ELF-1 (cell line): ENCODE measurements at places on chromosomes 4 and X.
A peak's percentile ranks its signal among the peaks of the same experiment; 100 is the strongest.

DNA sequence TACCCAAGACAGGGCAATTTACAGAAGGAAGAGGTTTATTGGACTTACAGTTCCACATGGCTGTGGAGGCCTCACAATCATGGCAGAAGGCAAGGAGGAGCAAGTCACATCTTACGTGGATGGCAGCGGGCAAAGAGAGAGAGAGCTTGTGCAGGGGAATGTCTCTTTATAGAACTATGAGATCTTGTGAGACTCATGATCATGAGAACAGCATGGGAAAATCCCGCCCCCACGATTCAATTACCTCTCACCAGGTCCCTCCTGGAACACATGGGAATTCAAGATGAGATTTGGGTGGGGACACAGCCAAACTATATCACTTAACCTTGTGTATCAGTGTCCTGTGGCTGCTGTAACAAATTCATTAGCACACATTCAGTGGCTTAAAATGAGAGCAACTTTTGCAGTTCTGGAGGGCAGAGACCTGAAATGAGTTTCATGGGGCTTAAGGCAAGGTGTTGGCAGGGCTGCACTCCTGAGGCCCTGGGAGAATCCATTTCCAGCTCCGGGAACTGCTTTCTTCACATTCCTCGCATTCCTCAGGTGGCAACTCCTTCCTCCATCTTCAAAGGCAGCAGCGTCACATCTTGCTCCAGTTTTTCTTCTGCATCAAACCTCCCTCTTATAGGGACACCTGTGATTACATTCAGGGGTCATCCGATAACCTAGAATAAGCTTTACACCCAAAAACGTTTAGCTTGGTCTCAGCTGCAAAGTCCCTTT is 22.3 kb upstream of the NSG1 start:
- peak; percentile 78 for DNase-seq

DNA sequence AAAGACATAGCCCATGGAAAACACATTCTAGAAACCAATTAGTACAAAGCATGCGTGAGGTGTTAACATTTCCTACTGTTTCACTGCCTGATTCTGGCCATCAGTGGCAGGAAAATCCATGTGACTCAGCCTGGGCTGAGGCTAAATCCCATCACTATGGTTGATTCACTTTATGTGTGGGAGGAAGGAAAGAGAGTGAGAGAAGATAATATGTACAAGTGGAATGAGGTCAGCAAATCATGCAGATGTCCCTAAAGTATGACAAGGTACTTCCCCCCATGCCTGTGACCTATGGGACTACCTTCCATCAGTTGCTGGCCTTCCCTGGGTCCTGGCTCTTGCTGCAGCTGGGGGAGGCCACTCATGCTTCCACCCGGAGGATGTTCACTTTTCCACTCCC is 64.2 kb upstream of the MAP3K15 start:
- DNase-seq: no peak

DNA sequence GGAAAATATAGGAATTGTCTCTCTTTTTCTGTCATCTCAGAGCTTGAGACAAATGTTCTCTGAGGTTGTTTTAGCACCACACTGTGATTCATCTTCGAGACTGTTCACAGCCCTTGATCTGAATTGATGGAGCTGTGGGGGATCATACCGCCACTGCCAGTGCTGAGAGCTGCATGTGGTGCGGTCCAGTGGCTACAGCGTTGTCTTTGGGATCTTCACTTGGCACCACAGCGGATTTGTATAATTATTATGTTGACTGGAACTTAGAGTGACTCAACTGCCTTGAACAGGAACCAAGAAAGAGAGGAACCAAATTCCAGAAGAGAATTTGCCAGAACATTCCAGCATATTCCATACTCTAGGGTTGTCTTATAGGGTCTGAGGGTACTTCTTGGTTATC is 29.1 kb downstream of the TBL1X start:
- DNase-seq: no peak

GRCh38 chr4:179539641-179540040 is 2097.4 kb upstream of the AGA start:
- DNase-seq: no peak

- DNase-seq: no peak
Measured at GRCh38 chrX:20060961-20061748, 55.6 kb downstream of the MAP7D2 start.
